ENCODE measurements at places on chromosomes 11 and 22. TPM values are rescaled to one million over a fixed set of nuclear protein-coding genes. Genes with fewer than 3 reads are reported as not detected.

Gene SYCE3
- total RNA-seq: 1.3 TPM

Gene TMPRSS4
- total RNA-seq: not detected

Gene LRRC74B
- total RNA-seq: not detected

Gene TMEM191C
- 1.3 TPM for total RNA-seq

Gene UPK3A
- not detected for total RNA-seq

Gene TEX12
- total RNA-seq: 0.25 TPM

Gene ALDH3B2
- not detected for total RNA-seq

Gene SERPING1
- 0.41 TPM for total RNA-seq

Gene TM7SF2
- total RNA-seq: 14.7 TPM

Gene HMOX1
- total RNA-seq: 0.26 TPM

Gene MPZL3
- total RNA-seq: 49.1 TPM

Gene P2RY2
- not detected for total RNA-seq

Gene OR52I1
- not detected for total RNA-seq

Gene OTOG
- total RNA-seq: not detected

Gene TSSK2
- not detected for total RNA-seq

Gene CCDC90B
- total RNA-seq: 29.0 TPM

Gene GGTLC3
- total RNA-seq: not detected
